ENCODE measurements at places on chromosomes 12 and 14. TPM values are rescaled to one million over a fixed set of nuclear protein-coding genes. Genes with fewer than 3 reads are reported as not detected.

Gene HVCN1
- total RNA-seq: 16.0 TPM

Gene PIP4K2C
- total RNA-seq: 33.8 TPM

Gene MOK
- total RNA-seq: 33.1 TPM

Gene KRT73
- total RNA-seq: not detected

Gene ACRBP
- 1.4 TPM for total RNA-seq

Gene SDR9C7
- not detected for total RNA-seq

Gene CELA1
- 1.1 TPM for total RNA-seq

Gene ZC3H10
- total RNA-seq: 4.3 TPM

Gene AQP2
- total RNA-seq: 1.7 TPM

Gene COX8C
- total RNA-seq: not detected

Gene SMCO2
- 0.54 TPM for total RNA-seq

Gene PRH2
- total RNA-seq: not detected

Gene UNC119B
- total RNA-seq: 44.4 TPM

Gene OASL
- 0.29 TPM for total RNA-seq

Gene NR1H4
- 32.1 TPM for total RNA-seq

Gene PLXNC1
- 13.6 TPM for total RNA-seq

Gene EEF1AKMT3
- total RNA-seq: 7.6 TPM

Gene SLC6A13
- total RNA-seq: not detected

Gene CATSPERB
- total RNA-seq: 1.0 TPM

Gene TAS2R10
- 5.7 TPM for total RNA-seq

Gene B4GALNT3
- 9.8 TPM for total RNA-seq

Gene BICDL1
- 2.6 TPM for total RNA-seq

Gene PAX9
- total RNA-seq: not detected

Gene PIWIL1
- not detected for total RNA-seq

Gene KLHDC1
- total RNA-seq: 9.9 TPM
